ENCODE measurements at places on chromosomes 1 and 21. TPM values are rescaled to one million over a fixed set of nuclear protein-coding genes. Genes with fewer than 3 reads are reported as not detected.

Gene RGS16
- total RNA-seq = 0.88 TPM

Gene LMO4
- 35.1 TPM for total RNA-seq

Gene AMY1B
- not detected for total RNA-seq

Gene LRRC47
- 58.2 TPM for total RNA-seq
